ENCODE measurements at places on chromosomes 6 and 20.

DNA sequence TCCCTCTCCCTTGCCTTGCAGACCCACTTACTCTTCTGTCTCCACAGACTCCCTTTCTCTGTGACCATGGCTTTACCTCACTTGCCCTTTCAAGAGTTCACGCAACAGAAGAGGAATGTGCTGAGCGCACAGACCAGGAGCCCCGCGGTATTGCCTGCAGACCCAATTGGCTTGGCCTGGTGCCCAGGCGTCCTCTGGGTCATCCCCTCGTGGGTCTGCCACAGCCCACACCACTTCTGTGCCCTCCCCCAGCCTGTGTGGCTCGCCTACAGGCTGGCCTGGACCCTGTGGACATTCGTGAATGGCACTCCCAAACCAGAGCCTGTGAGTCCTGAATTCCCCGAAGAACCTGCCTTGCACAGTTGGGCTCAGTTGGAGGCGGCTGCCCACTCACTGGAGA, 15.3 kb upstream of the NINL start:
- DNase-seq: no peak

- DNase-seq: no peak
These were observed 76.0 kb downstream of the AIG1 start for GRCh38 chr6:143136647-143137046.

DNA sequence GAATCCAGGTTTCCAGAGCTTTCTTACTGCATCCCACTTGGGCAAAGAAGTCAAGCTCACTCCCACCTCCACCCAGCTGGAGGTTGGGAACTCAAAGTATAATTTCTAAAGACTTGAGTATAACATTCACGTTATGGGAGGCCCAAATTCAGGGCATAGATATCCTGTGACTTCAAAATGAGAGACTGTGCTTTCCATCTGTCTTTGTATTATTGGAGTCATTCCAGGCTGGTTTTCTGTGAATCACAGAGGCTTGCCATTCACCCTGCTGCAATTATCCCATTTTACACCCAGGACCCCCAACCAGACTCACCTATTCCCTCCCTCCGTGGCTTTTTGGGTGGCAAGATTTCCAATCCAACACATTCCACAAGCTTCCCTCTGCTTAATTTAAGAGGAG, 19.3 kb upstream of the SRC start:
- peak; percentile 35 for DNase-seq

GRCh38 chr6:75458895-75459294, 34.7 kb downstream of the FILIP1 start:
- DNase-seq: peak; percentile 70

- DNase-seq: no peak
These were observed 33.8 kb downstream of the STX7 start for GRCh38 chr6:132479131-132479530.

GRCh38 chr6:55492259-55492658, 86.7 kb downstream of the HMGCLL1 start:
- no peak for DNase-seq

GRCh38 chr20:54665812-54666211, 190.4 kb downstream of the DOK5 start:
- no peak for DNase-seq

- DNase-seq: no peak
These were observed 26.1 kb downstream of the GPR63 start for GRCh38 chr6:96811136-96811535.

DNA sequence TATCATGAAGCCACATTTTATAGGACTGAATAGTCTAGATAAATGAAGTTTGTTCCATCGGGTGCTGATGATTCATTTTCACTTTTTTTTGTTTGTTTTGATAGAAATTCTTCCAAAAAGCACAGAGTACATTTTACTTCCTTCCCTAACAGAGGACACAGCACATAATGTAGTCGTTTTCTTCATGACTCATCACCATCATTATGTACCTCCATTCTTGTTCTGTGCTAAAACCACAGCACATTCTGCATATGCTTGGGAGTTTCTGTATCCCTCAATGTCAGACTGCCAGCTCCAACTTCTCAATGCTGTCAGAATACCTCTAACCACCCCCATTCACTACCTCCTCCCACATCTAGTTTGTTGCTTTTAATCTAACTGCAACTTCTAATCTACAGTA, 1004.9 kb upstream of the ADGRB3 start:
- DNase-seq: no peak

DNA sequence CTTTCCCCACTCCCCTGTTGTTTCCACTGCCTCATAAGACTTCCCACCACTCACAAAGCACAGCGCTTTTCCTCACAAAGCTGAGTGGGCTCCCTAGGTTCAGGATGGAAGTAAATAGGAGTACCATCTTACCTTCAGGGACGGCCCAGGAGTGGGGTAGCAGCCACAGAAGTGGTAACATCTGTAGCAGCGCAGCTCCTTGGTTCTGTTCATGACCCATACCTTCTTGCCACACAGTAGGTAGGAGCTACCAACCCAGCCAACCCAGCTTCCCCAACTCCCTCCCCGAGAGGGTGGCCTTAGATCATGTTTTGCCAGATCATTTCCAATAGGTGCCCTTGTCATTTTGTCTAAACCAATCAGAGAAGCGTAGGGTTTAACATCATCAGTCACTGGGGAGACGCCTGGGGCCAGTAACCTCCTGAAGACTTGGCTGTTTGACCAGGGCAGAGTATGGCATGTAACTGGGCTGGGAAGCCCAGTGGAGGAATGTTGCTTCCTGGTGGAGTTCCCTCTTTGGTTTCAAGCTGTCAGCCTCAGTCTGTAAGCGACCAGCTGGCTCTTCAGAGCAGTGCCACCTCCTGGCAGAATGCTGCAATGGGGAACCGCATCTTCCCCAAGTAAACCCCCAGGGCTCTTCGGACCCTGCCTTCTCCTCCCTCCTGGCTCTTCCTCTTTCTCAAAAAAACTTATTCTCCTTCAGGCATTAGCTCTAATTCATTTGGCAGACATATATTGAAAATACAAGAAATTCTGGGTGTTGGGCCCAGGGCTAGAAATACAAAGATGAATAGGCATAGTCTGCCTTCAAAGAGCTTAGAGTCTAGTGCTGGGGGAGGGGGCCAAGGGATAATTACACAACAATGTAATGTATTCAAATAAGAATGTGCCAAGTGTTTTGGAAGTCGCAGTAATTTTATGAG, at the start of gene HLA-DMA:
Gene HLA-DMA (minus strand): TSS at position 281 of the 923 bp plus-strand sequence. CDS start 61 bp downstream, at position 220.
- peak; percentile 93 for DNase-seq

GRCh38 chr6:82415820-82416219, 52.2 kb downstream of the TPBG start:
- DNase-seq: no peak

DNA sequence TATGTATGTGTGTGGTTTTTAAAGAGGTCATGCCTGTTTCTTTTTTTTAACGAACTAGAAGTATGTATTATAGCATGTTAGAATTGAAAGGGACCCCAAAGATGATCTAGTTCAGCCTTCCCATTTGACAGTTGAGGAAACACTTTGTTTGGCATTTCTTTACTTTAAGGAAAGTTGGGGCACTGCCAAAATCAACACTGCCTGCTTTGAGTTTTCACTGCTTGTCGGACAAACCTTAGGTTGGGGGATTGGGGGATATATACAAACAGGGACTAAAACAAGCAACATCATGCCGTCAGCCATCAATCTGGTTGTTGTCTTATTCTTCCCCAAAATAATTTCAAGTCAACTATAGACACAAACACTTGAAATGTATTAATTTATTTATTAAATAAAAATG, 14.1 kb upstream of the CALHM6 start:
- DNase-seq: no peak

- DNase-seq: peak; percentile 86
These were observed at the start of gene CENPB for GRCh38 chr20:3786665-3787323. Gene CENPB, minus strand, starts transcription at chr20:3786740. Its CDS starts 257 bp downstream, at chr20:3786483.

DNA sequence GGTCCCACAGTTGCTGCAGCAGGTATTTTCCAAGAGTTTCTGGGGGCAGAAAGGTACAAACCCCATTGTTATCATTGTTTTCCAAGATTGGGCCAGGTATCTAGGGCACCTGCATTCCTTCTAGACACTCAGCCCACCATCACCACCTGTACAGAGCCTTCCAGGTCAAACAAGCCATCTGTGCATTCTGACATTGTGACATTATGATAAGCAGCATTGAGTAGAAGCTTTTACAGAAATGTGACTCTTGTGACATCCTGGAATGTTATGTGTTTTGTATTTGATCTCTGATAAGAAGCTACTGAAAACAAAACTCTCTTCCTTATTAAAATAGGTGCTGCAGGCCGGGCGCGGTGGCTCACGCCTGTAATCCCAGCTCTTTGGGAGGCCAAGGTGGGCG, 128.1 kb upstream of the CCN2 start:
- no peak for DNase-seq
